Stimulated activated CD8-positive, alpha-beta memory T cell treated with anti-CD3 and anti-CD28 coated beads, Interleukin-4, amount 100 ng/mL, for 24 hours (primary cell): ENCODE measurements at places on chromosomes 16 and 17.

GRCh38 chr17:58335779-58336455 is 7.3 kb upstream of the TSPOAP1 start:
- peak; percentile 49 for DNase-seq

GRCh38 chr17:81142301-81143199 is 22.8 kb upstream of the PVALEF start:
- peak; percentile 28 for DNase-seq

GRCh38 chr16:75111961-75112733 is 4.4 kb downstream of the LDHD start:
- DNase-seq: no peak

GRCh38 chr17:13420878-13421277 is 180.9 kb downstream of the HS3ST3A1 start:
- DNase-seq: no peak

- no peak for DNase-seq
Observed at GRCh38 chr17:35213412-35213940, 19.3 kb upstream of the SLC35G3 start.

- DNase-seq: no peak
Observed at GRCh38 chr17:62832405-62832804, 24.3 kb upstream of the MARCHF10 start.

DNA sequence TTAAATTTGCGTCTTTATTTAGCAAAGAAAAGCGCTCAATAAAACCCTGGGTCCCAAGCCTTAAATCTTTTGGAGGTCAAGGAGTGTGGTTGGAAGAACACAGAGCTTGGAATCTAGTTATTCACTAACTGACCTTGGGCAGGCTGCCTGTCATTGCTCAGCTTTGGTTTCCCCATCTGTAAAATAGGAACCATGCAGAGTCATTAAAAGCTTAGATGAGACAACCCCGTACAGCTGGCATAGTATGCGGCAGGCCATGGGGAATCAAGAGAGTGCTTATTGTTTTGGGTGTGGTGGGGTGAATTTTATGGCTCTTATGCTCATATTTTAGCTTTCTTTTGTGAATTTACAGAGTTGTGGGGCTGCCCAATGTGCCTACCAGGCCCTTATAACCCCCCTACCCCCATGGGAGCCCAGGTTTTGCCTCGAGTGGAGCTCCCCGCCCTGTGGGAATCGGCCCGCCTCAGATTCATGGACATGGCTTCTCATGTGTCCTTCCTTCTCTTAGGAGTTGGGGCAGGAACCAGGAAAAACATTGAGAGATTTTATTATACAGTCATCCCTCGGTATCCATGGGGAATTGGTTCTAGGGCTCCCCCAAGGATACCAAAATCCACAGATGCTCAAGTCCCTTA is 113.5 kb downstream of the CLEC16A start:
- DNase-seq: no peak

DNA sequence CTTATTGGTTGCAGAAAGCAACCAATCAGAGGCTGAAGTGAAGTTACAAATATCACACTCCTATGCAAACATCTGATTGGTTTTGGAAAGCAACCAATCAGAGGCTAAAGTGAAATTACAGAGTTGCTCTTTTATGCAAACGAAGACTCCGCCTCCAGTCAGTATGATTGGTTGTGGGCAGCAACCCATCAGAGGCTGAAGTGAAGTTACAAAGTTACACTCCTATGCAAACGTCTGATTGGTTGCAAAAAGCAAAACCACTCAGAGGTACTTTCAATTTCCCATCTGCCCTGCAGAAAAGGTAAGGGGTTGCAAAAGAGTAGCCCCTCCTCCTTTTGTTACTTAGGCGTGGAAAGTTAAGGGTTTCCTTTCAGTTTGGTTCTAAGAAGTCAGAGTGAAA is 697.3 kb downstream of the MAF start:
- DNase-seq: no peak

DNA sequence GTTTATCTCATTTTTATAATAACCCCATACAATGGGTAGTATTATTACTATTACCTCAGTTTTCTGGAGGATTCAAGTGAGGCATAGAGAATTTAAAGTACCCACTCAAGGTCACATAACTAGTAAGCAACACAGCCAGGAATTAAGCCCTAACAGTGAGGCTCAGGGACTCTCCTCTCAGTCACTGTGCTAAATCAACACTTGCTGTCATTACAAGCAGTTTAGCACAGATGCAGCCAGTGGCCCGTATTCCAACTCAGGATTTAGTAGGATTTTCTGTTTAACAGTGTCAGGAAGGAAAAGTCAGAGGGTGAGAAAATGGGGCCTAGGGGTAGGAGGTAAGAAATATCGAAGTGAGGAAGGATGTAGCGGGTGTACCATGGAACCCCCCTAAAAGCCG is 536.9 kb downstream of the TMEM114 start:
- no peak for DNase-seq

- no peak for DNase-seq
Observed at GRCh38 chr16:22890976-22891375, 77.0 kb downstream of the HS3ST2 start.

DNA sequence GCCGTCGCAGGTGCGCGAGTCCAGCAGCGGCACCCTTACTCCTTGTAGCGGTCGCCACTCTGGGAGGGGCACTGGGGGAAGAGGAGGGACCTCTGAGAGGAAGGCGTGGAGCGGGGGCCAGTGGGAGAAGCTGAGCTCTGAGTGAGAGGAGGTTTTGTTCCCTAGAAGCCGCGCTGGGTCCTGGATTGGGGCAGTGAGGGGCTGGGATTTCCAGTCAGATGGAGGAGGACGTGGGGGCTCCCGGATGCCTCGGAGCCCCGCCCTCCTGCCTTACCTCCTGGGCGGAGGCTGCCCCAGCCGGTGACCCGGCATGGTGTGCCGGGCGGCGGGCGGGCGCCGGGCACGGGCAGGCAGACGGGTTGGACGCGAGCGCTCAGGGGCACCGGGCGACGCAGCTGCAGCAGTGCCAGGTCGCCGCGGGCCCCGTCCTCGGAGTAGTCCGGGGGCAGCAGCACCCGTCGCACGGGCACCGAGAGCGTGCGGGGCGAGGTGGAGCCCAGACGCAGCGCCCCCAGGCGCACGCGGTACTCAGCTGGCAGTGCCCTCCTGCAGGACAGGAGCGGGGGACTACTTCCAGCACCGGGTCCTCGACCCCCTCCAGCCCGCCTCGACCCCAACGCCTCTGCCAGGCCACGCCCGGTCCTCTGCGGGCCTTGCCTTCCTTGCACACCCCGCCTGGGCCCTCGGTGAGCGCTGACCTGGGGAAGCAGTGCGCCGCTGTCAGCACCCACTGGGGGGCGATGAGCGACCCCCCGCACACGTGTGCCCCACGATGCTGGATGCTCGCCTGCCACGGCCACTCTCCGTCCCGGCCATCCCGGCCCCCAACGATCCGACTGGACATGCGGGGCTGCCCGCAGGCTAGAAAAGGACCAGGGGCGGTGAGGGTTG is 2.0 kb downstream of the PRSS33 start:
- peak; percentile 22 for DNase-seq

DNA sequence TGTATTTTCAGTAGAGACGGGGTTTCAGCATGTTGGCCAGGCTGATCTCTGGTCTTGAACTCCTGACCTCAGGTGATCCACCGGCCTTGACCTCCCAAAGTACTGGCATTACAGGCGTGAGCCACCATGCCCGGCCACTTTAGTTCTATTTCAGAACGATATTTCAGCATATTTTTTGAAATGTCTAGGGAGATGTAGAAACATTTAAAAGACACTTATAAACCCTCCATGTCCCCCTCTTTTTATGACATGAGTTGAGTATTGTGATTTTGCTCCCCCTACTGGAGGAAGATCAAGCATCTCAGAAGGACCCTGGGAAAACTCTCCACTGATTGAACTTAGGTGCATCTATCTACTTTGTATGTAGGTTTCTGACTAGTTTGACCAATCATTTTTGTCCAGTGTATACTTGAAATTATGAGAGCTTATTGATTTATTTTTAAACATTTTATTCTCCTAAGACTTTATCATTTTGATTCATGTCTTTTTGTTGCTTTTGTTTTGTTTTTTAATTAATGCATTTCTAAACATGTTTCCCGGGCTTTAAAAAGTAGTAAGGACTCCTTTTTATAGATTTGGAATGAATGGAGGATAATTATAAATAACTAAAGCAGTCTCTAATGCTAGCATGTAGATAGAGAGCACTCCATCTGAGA is 105.1 kb downstream of the CHD9 start:
- DNase-seq: no peak

GRCh38 chr16:89052890-89053724 is 40.5 kb upstream of the ACSF3 start:
- DNase-seq: no peak

DNA sequence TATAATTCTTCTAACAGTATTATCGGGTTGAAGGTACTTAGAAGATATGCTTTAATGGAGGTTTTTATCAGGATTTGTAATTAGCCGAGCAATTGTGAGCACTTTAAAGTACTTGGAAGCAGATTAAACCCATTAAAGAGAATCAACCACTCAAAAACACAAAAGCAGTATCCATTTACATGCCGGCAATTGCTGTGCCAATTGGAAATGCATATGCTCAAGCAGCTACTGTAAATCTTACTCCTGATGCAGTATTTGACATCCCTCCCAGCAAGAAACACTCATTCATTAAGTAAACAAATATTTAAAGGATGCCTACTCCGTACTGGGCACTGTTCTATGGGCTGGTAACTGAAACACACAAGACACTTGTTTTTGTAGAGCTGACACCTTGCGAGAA is 11.4 kb upstream of the CCL1 start:
- no peak for DNase-seq

DNA sequence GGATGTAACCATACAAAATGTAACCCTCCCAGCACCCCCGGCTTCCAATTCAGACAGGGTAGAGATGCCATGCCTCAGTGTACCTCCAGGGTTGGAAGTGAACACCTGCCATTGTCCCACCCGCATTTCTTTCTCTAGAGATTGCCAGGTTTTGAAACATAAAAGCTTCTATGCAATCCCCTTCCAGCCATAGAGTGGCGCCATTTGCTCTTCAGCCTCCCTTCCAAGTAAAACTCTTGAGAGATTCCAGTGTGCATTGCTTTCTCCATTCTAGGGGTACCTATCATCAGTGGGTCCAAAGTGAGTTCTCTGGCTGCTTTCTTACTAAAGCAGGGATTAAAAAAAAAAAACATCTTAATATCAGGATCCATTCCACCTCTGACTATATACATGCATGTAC is 133.1 kb upstream of the RPL38 start:
- no peak for DNase-seq

- no peak for DNase-seq
Observed at GRCh38 chr17:73029991-73030390, 62.5 kb downstream of the SLC39A11 start.

- no peak for DNase-seq
Observed at GRCh38 chr17:71966459-71967313, 154.1 kb upstream of the SOX9 start.

GRCh38 chr17:81514739-81515529 is 2.3 kb upstream of the ACTG1 start:
- DNase-seq: peak; percentile 62

GRCh38 chr16:28842696-28843095 is 3.5 kb downstream of the TUFM start:
- DNase-seq: no peak

GRCh38 chr17:7238420-7239090 is 702 bp downstream of the PHF23 start:
- DNase-seq: no peak

GRCh38 chr16:57239107-57239506 is 6.0 kb upstream of the ARL2BP start:
- DNase-seq: no peak

DNA sequence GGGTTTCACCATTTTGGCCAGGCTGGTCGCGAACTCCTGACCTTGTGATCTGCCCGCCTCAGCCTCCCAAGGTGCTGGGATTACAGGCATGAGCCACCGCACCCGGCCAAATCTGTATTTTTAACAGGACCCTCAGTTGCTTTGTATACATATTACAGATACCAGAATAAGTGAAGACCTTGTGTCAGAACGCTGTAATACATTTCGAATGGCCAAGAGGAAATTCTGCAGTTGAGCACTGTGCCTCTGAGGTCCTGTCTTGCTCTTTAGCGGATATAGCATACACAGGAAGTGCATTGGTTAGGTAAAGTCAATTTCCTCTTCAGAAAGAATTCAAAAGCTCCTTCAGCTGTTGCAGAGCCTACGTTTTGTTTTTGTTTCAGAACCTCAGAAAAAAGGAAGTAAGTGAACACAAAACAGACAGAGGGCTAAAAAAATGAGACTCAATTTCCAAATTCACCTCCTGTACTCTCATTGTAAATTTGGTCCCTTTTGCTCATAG is 15.7 kb downstream of the CRLF3 start:
- no peak for DNase-seq

DNA sequence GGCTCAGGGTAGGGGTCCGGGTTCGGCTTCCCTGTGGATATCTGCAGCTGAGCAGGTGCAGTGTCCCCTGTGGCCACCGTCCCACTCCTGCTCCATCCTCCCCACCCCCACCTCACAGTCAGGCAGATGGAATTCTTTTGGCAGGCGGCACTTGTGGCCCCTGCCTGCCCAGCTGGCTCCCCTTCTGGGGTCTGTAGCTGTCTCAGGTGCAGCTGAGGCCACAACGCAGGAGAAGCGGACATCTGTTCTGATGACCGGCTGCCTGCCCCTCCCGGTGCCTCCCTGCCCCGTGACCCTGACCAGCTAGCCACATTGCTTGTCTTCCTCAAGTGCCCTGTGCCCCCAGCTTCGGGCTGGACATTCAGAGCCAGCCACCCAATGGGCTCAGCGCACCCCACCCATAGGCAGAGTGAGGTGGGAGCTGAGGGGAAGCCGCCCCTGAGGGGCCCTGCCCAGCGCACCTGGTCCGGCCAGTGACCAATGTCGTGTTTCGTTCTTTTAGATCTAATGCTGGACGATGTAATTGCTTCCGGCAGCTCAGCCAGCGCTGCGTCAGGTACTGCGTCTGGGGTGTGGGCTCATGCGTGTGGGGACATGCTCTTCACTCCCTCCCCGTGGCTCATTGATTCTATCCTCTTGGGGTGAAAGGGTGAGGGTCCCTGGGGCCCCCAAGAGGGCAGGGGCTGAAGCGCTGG is 25.2 kb upstream of the ABCC3 start:
- DNase-seq: no peak

DNA sequence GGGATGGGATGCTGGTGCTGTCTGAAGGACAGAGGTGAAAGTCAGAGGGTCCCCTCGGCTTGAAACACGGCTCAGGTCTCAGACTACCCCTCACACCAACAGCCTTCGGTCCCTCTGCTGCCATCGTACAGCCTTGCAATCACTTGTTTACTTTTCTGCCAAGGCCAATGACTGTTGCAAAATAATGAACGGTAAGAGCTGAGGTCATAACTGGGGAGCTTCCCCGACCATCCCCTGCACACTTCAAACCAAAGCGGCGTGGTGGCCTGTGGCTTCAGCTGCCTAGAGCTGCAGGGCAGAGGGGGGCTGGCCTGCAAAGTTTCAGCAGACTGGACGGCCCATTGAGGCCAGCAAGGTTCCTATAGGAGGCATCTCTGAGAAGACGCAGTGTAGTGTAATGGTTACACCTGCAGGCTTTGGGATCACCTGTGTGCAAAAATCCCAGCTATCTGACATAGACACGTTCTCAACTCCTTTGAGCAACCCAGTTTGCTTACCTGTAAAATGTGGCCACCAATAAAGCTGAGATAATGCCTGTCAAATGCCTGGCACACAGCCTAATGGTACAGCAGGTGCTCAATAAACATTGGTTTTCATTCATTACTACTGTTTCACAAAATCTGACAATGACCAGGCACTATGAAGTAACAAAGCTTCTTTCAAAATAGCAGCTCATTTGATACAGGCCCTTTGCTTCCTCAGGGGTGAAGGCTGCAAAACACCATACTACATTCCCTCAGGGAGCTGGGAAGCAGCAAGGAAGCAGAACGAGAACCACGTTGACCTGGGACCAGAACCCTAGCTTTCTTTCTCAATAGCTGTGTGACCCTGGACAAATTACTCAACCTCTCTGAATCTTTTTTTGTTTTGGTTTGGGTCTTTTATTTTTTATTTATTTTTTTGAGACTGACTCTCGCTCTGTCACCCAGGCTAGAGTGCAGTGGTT is 5.0 kb downstream of the PAM16 start:
- DNase-seq: no peak
